ENCODE measurements at places on chromosomes 12 and 14.

GRCh38 chr12:63997198-63997597, 152.7 kb downstream of the SRGAP1 start:
- DNase-seq = no peak

- DNase-seq = no peak
These were observed 6.7 kb downstream of the SLC2A3 start for GRCh38 chr12:7929083-7929792.

DNA sequence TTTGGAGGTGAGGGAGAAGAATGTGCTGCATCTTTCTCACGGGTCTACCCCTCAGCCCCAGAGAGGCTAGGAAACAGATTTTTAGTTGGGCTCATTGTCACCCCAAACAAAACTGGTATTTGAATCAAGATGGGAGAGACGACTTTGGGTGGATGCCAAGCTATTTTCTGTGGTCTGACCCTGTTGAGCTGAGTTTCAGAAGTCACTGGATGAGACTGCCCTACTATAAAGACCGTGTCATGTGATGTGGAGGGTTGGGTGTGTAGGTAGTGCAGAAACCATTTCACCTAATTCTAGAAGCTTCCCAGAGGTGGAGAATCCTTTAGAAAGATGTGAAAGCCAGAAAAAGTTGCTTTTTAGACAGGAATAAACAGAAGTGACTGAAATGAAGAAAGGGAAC, 60.2 kb downstream of the IFT43 start:
- no peak for DNase-seq

DNA sequence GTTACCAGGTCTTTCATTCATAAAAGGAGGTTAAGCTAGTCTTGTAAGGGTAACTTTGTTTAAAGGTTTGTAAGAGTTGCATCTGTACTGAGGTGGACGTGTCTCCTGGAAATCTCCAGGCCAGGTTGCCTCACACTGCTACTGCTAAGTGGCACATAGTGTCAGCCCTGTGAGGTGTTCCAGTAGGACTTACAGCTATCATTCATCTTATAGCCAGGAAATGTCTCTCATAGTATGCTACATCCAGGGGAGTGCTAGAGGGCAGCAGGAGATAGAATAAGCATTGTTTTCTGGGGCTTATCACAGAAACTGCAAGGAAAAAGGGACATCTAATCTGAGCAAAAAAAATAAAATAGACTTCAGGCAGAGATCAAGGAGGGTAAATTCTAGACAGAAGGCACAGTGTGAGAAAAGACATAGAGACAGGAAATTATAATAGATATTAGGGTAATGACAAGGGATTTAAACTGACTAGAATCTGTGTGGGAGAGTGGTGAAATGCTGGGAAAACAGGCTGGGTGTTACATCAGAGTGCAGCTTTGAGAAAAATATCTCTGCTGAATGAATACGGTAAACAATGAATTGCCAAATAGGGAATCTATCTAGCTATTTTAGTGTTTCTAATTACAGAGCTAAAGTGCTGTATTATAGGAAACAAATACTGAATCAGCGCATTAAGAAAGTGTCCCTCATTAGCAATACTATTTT, 205.1 kb upstream of the ABCD2 start:
- no peak for DNase-seq

DNA sequence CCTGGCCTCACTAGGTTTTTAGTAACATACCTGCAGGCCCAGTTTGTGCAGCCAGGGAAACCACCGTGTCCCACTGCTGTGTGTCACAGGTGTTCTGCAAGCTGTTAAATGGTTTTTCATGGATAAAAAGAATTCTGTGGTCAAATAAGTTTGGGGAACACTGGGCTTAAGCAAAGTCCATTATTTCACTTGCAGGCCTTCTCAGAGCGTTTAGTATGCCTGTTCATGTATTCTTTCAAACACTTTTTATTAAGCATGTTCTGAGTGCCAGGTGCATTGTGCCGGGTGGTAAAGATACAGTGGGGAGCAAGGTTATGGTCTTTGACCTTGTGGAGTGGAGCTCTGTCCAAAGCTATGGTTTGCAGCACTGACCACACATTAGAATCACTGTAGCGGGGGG, 7.4 kb downstream of the RNFT2 start:
- DNase-seq = no peak

GRCh38 chr14:81400852-81401251, 728 bp upstream of the STON2 start:
- DNase-seq = peak; percentile 25

DNA sequence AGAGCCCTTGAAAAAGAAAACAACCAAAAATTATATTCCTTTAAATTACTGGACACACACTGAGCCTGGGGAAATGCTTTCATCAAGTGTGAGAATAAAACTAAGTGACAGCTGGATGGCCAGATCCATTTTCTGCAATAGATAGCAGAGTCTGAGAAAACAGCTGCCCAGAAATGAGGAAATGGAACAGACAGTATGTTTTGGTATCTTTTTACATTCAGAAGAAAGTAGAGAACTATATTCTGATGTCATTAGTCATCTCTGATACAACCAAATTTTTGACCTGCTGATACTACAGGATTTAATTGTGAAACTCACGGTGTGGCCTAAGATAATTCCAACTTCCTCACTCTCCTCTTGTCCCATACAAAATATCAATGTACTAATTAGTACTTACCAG, 78.2 kb downstream of the HMGA2 start:
- DNase-seq = no peak

DNA sequence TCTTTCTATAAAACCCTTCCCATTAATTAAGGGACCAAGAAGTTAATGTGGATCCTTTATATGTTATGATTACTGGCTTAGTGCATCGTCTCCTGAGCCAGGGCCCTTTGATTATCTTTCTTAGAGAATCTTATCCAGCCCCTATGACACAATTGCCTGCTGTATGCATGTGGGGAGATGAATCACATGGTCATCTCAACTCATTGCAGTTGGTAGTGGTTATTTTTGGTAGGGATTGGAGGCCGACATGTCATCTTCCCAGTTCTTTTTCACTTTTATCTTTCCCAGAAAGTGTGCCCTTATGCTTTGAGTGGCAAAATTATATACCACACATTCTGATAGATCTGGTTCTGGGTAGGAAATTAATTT, 26.0 kb downstream of the ZNF664 start:
- no peak for DNase-seq

DNA sequence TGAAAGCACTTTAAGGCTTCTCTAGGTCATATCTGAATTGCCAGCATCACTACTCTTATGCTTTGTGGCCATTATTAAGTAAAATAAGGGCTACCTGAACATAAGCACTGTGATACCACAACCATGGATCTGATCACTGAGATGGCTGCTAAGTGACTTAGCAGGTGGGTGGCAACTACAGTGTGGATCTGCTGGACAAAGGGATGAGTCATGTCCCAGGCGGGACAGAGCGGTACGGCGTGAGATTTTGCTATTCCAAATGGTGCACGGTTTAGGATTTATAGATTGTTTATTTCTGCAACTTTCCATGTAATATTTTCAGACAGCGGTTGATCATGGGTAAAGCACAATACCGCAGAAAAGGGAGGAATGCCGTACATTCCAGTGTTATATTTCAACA, 39.4 kb downstream of the MLXIP start:
- no peak for DNase-seq
